Right hindlimb (tissue), 1 donor: ENCODE measurements at places on chromosomes 1 and 21.

- no peak for DNase-seq
Measured at GRCh38 chr1:147569587-147570241, 28.4 kb downstream of the BCL9 start.

GRCh38 chr1:1272341-1273208, 1.1 kb downstream of the UBE2J2 start:
- no peak for DNase-seq

- DNase-seq = no peak
Measured at GRCh38 chr1:46603481-46603857, 599 bp downstream of the MKNK1 start.

DNA sequence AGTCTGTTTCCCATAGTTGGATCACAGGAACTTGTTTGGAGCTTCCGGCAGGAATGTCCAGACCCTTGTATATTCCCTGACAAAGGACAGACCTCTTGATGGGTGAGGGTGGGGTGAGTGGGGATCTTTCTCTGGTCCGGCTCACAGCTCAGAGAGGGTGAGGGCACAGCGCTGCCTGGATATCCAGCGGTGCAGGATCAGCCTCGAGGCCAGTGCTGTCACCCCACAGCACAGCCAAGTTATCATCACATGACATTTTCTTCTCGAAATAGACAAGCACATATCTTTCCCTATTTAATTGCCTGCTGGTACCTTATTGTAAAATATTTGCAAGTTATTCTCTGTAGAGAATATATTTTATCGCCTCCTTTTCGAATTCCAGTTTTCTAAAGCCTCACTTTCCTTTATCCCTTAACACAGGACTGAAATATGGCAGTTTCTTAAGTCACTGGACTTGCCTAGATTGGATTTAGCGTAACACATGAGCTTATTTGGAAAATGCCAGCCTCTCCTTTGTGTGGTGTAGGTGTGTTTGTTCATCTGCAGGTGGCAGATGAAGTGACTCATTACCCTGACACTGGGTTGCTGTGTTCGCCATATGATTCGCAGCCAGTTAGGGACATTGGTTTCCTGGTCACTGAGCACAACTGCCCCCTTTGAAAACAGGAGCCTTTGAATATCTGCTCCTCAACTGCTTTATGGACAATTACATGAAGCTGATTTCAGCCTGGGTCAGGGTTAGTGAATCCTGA, 21.4 kb downstream of the CLIC6 start:
- DNase-seq = no peak

DNA sequence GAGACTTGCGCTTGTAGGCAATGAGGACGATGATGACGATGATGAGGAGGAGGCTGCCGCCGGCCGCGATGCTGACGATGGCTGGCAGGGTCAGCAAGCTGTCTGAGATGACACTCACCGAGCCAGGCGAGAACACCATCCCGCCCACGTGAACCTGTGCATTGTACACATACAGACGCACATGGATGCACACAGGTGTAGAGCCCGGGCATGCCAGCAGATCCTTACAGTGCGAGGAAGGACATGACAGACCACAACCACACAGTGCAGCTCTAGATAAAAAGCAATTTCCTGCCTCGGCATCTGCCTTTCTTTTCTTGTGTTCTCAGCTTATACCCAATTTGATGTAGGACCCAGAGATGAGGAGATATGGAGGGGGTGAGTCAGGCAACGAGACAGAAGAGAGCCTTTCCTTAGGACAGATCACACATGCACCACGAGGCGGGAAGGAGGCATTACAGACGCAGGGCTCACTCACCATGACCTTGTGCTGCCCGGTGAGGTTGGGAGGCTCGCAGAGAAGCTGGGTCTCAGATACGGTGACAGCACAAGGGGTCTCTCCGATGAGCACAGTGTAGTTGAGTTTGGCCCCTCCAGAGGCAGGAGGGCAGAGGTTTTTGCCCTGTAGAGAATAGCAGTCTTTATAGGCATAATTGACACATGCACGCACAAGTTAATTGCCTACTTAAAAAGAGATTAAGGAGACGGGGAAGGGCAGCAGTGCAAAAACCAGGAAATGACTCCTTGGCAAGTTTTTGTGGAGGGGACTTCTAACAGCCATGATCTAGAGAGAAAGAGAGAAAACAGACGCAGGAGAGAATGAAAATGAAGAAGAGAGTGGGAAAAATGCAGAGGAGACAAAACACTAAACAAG, 133.9 kb upstream of the CD34 start:
- no peak for DNase-seq

GRCh38 chr1:147171399-147172167, 687 bp downstream of the PRKAB2 start:
- DNase-seq = no peak

GRCh38 chr1:61190153-61190552, 107.8 kb downstream of the NFIA start:
- DNase-seq = no peak

DNA sequence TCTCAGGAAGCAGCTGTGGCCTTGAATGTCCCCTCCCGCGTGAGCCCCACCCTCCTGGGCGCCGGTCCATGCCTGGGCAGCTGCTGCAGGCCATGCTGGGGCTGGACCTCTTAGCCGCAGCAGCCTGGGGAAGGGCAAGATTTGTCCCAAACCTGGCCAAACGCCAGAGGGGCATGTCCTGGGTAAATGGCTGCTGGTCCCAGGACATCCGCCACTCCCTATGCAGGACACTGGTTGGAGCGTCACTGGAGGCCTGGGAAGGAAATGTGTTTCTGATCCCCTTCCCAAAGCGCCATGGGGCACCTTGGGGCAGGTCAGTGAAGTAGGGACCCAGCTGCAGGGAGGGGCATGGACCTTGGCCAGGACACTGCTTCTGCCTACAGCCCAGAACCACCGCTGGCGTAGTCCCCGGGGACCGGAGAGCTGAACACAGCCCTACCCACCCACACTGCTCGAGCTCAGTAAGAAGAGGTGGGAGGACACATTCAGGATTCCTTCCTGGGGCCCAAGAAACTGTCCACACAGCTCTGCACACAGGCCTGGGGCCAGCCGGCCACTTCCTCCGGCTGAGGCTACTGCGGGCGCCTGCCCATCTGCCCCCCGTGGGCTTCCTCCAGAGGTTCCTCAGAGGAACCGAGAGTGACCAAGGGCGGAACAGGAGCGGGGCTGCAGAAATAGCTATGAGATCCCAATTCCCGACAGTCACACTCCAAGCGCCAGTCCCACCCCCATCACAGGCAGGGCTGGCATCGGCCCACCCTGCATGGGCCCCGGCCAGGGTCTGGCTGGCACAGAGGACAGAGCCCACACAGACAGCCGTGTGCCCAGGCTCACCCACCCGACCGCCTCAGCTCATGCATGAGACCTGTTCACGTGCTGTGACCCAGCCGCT, 10.8 kb upstream of the PLEKHG5 start:
- DNase-seq = peak; percentile 89
